ENCODE measurements at places on chromosomes 4 and X. TPM values are rescaled to one million over a fixed set of nuclear protein-coding genes. Genes with fewer than 3 reads are reported as not detected.

DNA sequence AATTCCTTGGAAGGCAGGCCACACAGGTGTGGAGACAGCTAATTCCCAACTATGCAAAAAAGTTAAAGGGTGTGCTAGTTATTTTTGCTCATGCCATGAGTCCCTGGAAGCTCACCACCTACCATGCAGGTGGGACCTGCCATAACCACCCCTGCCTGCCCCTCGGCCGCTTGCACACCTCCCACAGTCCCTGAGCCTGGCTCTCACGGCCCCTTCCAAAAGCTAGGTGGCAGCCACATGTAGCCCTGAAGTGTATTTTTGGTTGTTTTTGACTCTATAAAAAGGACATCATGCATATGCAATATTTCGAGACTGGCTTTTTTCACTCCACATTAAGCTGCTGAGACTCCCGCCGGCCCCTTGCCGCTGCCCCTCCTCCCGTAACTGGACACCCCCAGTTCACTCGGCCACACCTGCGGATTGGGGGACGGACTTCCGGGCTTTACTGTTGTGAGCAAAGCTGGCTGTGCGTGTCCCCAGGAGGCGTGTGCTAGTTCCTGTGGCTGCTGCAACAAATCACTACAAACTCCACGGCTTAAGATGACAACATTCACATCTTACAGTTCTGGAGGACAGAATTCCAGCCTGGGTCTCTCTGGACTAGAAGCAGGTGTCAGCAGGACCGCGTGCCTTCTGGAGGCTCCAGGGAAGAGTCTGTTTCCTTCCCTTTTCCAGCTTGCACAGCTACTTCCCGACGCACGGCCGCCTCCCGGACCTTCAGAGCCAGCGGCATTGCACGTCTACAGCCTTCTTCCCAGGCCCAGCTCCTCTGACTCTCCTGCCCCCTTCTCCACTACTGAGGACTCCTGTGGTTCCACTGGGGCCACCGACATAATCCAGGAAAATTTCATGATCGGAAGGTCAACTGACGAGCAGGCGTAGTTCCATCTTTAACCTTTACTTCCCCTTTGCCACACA lies 24.8 kb downstream of the ZFYVE28 start:
- ATAC-seq: no peak

DNA sequence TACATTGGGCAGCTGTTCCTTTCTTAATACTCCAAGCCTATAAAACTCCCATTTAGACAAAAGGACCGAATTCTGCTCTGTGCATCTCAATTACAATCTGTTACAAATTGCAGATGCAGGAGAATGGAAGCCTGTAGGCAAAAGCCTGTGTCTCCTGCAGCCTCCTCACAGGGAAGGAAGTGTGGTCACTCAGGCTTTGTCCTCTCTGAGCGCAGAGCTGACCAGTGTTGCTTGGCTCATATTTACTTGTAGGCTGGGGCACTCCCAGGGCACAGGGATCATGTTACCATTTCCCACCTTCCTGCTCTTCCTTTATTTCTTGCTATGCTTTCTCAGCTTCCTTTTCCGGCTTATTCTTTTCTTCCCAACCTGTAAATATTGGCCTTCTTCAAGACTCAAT lies 15.7 kb downstream of the SUPT20HL2 start:
- no peak for ATAC-seq

- no peak for ATAC-seq
Observed at GRCh38 chrX:2342874-2343273, 157.9 kb downstream of the DHRSX start.

The TBC1D1 gene
- 279 TPM for total RNA-seq

The TGIF2LX gene
- not detected for total RNA-seq

- ATAC-seq: peak; percentile 31
Observed at GRCh38 chrX:87517571-87518141, at the start of gene KLHL4. KLHL4 (plus strand) TSS chrX:87517802; CDS start chrX:87517894, 92 bp downstream.

DNA sequence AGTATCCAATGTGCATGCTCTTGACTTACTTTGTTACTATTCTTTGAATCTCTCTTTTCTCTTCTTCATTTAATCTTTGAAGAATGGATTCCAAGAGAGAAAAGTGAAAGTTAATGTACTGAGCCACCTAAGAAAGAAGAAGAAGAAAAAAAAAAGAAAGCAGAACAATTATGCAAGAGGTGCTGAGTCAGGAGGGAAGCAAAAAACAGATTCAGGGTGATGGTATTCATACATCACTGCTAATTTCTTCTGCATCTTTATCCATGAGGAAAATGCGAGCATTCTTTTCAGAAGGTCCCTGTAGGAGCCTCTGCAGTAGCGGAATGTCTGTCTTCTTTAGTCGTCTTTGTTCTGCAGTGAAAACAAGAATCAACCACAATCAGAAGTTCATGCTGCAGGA lies 43.9 kb downstream of the RASSF6 start:
- no peak for ATAC-seq

The SOD3 gene
- 510 TPM for total RNA-seq

DNA sequence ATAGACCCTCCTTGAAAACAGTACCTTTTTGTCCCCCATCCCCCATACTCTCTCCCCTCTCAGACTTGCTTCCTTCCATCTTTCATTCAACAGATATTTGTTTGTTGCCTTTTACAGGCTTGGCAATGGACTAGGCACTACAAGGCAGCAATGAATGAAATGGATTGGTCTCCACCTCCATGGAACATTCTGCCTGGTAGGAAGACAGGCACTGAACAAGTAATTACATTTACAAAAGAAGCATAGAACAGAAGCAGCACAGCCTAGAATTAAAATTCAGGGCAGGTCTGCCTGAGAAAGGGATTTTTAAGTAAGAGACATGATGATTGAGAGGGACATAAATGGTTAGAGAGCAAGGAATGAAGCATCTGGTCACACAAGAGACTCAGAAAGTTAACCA lies 346.1 kb downstream of the GRXCR1 start:
- ATAC-seq: no peak

- ATAC-seq: peak; percentile 46
Observed at GRCh38 chrX:20547611-20548051, 280.9 kb upstream of the RPS6KA3 start.

DNA sequence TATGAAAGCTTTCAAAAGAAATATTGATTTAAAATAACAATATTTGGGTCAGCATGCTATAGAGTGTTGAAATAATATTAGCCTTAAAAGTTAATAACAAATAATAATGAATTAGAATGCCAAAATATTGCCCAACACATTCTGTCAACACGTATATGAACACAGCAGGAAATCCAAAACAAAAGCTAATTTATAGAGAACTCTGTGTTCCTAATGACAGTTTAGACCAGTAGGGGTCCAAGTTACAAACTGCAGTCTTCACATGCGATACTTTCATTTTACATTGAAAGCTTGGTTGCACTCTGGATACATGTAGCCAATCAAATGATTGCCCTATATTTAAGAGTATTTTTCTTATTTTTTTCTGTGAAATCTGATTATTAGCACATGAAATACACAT lies 274.4 kb downstream of the DCTD start:
- ATAC-seq: no peak

GRCh38 chr4:123653236-123653635 lies 256.6 kb downstream of the SPRY1 start:
- ATAC-seq: peak; percentile 36

GRCh38 chr4:6047130-6047673 lies 29.0 kb upstream of the C4orf50 start:
- ATAC-seq: no peak

- no peak for ATAC-seq
Observed at GRCh38 chr4:153787061-153787560, 1.8 kb downstream of the SFRP2 start.

- ATAC-seq: no peak
Observed at GRCh38 chr4:182062936-182063335, 180.3 kb upstream of the TENM3 start.

The AMER1 gene
- 5.5 TPM for total RNA-seq

Data from gastroesophageal sphincter (tissue), 4 donors.